T-helper 17 cell (primary cell): ENCODE measurements at places on chromosomes 5 and 9.

- no peak for DNase-seq
Observed at GRCh38 chr9:80698725-80699410, 990.5 kb downstream of the TLE1 start.

DNA sequence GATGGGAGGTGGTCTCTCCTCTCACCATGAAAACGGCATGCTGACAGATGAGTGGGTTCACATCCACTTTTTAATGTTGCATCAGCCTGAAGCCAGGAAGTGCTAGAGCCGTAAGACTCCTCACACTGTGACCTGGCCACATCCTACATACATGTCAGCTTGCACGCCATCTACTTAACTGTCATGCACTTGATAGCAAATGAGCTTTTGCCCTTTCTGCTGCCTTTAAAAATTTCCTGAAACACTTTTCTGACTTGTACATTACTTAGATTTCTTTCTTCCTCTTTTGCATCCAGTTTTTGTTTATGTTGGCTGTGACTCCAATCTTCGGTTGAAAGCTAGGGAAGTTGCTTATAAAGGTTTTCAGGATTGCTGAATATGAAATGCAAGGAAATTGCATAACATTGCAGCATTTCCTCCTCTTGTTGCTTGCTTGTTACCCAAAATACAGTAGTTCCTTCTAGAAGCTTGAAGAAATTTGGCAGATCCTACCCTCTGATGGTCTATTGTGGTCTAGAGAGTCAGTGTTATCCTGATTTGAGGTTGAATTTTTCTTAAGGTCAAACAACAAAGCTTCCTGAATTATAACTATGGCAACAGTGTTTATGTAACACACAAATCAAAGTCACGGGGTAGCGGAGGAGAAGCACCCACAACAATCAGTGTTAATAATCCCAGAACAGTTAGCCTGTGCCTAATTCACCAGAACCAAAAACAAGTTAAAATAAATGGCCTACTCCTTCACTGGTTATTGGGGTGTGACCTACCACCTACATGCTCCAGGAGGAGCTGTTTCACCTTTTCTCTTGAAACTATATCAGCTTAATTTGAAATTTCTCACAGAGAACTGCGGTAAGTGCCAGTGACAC, 232.5 kb downstream of the ARHGAP26 start:
- DNase-seq = peak; percentile 11

GRCh38 chr9:89850153-89850552, 245.3 kb downstream of the GADD45G start:
- no peak for DNase-seq

DNA sequence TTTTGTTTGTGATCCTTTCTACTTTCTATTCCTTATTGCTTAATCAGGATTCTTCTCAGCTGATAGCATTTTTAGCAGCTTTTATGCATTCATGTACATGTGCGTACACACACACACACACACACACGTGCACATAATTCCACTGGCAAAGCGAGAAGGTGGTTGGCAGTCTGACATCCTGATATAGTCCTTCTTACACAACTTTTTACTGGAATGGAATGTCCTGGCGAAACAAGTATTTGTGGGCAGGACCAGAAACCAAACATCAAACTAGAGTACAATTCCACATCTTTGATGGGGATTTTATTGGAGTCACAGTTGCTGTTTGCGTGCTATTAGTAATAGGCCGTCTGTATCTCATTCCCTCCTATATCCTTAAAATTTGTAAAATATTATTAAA, 356.5 kb downstream of the CCDC171 start:
- no peak for DNase-seq

DNA sequence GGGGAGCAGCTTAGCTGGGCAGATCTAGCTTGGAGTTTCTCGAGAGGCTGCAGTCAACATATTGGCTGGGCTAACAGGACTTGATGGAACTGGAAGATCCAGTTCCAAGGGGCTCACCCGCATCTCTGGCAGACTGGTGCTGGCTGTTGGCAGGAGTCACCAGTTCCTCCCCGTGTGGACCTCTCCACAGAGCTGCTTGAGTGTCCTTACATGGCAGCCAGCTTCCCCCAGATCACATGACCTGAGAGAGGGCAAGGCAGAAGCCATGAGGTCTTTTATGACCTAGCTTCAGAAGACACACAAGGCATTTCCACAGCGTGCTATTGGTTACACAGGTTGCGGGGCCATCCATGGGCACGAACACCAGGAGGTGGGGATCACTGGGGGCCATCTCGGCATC, 26.4 kb upstream of the RXRA start:
- DNase-seq = no peak

- DNase-seq = no peak
Observed at GRCh38 chr9:108972626-108973209, 38.5 kb downstream of the ABITRAM start.
